IMR-90 (cell line): ENCODE measurements at places on chromosomes 1 and 21. TPM values are rescaled to one million over a fixed set of nuclear protein-coding genes. Genes with fewer than 3 reads are reported as not detected.

Gene GJC2
- 1.1 and 1.4 TPM in 2 replicates for total RNA-seq

Gene HAO2
- not detected in 2 replicates for total RNA-seq

Gene CDCA8
- total RNA-seq, result 5.9 and 6.1 TPM in 2 replicates

DNA sequence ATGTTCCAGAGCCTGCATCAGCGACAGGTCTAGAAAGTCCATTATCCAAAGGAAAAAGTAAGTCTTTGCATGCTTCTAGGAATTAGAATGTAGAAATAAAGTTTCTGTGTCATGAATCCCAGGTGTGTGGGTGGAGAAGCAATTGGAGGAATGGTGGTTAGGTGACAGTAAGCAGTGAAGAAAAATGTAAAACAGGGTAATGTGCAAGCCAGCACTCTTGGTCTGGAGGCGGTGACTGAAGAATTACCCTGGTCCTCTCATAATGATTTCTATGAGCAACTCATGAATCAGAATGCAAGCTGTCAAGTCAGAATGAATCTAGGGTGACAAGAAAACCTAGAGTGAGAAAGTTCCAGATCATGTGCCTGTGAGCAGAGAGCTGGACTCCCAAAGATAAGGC, 33.6 kb downstream of the PLPPR4 start:
- no peaks in the 10 kb centered on the region for H3K4me1 ChIP-seq
- no peak overlapping the region for H3K27ac ChIP-seq
- H3K4me3 ChIP-seq, result no peak overlapping the region
- no peaks in the 10 kb centered on the region for H3K27me3 ChIP-seq
- no peaks in the 10 kb centered on the region for H3K36me3 ChIP-seq
